WERI-Rb-1 (cell line): ENCODE measurements at places on chromosomes 4 and X.

DNA sequence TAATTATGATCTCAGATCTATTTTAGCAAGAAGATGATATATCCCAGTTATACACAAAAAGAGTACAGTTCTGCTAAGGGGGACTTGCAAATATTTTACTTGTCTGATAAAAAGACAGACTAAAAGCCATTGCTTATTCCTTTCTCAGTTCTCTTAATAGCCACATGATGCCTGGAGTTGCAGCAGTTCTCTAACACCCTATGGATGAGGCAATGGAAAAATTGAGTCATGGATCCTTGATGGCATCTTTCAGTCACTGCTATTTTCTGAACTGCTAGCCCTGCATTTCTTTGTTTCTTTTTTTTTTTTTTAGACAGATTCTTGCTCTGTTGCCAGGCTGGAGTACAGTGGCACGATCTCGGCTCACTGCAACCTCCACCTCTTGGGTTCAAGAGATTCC, 1956.7 kb downstream of the C4orf33 start:
- DNase-seq, result no peak

DNA sequence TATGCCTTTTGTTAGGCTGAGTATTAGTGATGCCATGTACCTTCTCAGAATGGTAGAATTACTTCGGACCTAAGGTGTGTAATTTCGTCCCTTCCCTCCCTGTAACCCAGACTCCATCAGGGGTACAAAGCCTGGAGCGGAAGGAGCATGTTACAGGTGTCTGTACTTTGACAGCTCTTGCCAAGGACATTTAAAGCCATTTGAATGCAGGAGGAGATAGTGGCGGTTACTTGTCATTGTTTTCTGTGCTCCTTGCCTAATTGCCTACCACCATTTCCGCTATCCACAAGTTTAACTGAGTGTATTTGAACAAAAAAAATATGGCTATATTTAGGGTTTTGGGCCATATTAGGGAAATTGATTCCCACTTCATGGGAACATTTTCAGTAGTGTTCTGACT, 1.8 kb downstream of the FNIP2 start:
- DNase-seq, result no peak

DNA sequence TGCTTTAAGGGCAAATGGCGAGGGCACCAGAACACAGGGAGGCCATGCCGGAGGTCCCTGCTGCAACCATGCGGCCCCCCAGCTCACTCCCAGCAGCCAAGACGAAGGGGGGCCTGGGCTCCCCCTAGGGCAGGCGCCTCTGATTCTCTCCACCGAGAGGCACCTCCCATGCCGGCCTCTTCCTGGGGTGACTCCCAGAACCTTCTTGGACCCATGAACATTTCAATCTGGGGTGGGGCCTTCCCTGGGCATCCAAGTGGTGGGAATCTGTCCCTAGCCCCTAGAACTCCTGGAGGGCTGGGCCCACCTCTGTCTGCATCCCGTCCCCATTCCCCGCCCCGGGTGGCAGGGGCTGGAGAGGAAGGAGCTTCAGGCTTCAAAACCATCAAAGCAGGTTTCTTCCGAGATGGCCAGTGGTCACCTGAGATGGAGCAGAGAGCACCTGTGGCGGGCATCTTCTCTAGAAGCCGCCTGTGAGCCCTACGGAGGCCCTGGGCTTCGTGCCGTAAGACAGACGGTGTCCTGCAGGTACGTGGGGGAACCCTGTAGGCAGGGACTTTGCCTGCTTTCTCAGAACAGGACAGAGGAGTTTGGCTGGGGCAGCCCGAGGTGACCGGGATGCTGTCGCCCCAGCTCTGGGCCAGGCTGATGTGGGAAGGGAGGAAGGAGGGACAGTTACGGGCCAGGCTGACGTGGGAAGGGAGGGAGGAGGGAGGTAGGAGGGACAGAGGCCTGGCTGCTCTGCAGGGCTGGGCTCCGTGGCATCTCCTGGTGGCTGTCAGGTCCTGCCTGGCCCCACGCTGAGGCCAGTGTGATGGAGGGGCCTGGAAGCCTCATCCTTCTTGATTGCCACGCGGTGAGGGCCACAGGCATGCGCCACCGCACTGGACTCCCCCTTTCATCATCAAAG, 6.8 kb upstream of the SLC25A6 start:
- DNase-seq, result no peak

- no peak for DNase-seq
Measured at GRCh38 chr4:47485768-47486167, 693 bp downstream of the ATP10D start.

DNA sequence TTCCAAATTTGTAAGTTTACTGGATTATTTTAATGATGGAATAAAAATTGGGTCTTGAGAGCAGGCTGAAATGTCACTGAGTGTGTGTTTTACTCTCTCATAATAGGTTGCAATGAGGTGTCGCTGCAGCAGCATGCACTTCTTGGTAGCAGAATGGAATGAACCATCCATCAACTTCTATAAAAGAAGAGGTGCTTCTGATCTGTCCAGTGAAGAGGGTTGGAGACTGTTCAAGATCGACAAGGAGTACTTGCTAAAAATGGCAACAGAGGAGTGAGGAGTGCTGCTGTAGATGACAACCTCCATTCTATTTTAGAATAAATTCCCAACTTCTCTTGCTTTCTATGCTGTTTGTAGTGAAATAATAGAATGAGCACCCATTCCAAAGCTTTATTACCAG, 2.6 kb downstream of the SAT1 start:
- no peak for DNase-seq

- DNase-seq, result no peak
Measured at GRCh38 chrX:144379156-144379555, 495.3 kb downstream of the UBE2NL start.

- DNase-seq, result no peak
Measured at GRCh38 chr4:184536881-184537248, 62.5 kb upstream of the IRF2 start.

DNA sequence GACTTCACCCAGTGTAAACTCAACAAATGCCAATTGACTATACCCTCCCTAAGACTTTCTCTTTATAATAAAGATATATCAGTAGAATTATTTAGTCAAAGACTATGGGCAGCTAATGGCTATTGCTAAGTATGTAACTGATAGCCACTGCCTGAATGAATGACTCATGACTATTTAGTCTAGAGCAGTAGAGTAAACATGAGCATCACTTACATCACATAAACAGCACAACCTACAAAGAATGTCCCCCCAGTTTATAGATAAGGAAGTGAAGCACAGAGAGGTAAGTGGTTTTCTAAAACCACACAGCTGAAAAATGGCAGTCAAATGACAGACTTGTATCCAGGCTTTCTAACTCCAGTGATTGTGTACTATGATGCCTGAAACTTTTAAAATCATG, 507.0 kb downstream of the PPARGC1A start:
- no peak for DNase-seq

DNA sequence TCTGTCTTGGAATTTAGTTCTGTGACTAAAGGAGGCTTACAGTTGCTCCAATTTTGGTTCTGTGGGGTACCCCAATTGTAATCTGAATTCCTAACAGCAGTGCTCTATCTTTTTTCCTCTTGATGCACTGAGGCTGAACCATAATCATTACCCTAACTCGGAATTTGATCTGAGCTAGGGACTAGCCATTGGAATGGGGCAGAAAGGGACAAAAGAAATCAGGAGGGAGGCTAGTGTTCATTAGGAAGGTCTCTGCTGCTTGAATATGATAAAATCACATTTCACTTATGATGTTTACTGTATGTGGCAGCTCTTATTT, 2.7 kb downstream of the KLF3 start:
- DNase-seq, result no peak

GRCh38 chr4:83067058-83067639, 32.2 kb downstream of the COPS4 start:
- no peak for DNase-seq

DNA sequence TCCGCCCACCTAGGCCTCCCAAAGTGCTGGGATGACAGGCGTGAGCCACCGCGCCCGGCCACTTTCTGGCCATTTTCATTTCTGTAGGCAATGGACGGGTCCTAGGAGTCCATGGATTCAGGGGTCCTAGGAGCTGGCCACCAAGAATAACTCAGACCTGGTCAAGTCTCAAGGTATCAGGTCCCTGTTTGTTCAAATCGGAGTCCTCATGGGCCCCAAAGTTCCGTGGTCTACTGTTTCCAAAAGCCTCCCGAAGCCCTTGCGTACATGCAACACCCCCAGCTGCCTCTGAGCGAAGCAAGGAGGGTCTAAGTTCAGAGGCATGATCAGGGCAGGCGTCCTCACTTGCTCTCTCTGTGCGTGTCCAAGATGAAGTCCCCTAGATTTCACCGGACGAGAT, 30.1 kb downstream of the P2RY8 start:
- DNase-seq, result no peak

- DNase-seq, result no peak
Measured at GRCh38 chrX:52082578-52082977, 13.6 kb upstream of the MAGED4B start.

DNA sequence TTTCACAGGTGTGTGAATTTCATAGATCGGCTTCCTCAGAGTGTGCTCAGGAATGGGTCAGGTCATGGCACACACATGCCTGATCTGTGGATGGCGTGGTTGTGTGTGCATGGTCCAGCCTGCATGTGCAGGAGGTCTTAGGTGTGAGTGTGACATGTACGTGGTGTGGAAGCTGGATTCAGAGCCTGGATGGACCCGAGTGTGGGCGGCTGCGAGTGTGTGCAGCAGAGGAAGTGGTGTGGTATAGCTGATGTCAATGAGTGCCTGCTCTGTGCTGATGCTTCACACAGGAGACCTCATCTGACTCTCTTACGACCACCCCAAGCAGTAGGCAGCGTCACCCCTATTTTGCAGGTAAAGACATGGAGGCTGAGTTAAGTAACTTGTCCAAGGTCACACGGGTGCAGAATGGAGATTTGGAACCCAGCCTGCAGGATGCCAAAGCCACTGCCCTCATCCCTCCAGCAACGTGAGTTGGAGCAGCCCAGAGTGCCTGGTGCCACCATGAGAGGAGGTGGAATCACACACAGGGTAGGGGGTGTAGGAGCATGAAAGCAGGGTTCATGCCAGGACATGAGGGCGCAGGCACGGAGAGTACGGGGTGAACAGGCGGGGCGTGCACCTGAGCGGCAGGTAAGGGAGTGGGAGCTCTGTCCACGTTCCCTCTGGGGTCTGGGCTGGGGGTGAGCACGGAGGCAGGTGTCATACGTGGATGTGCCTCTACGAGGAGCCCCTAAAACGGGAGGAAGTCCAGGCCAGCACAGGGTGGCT, 24.2 kb upstream of the C4orf50 start:
- no peak for DNase-seq

- DNase-seq, result no peak
Measured at GRCh38 chrX:123835661-123836371, 24.0 kb upstream of the XIAP start.

- DNase-seq, result no peak
Measured at GRCh38 chrX:9847071-9847470, 60.8 kb downstream of the SHROOM2 start.

DNA sequence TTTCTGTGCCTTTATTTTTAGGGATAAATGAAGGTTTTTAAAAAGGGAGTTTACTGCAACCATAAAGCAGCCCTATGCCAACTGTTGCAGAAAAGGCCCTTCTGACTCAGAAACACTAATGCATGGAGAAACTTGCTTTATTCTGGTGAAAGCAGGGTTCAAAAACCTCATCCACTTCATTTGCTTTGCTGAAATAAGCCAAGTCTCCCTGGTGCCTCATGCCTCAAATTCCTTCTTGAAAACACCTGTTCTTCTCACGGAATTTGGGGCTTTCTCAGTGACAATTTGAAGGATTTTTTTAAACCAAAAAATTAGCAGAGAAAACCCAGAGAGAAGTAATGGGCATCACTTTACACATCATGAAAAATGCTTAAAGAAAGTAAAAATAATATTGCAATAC, 349.0 kb downstream of the PCDH7 start:
- DNase-seq, result no peak

GRCh38 chrX:25548811-25549210, 533.0 kb upstream of the ARX start:
- DNase-seq, result no peak

- DNase-seq, result no peak
Measured at GRCh38 chr4:173699841-173700475, 169.9 kb upstream of the HAND2 start.

DNA sequence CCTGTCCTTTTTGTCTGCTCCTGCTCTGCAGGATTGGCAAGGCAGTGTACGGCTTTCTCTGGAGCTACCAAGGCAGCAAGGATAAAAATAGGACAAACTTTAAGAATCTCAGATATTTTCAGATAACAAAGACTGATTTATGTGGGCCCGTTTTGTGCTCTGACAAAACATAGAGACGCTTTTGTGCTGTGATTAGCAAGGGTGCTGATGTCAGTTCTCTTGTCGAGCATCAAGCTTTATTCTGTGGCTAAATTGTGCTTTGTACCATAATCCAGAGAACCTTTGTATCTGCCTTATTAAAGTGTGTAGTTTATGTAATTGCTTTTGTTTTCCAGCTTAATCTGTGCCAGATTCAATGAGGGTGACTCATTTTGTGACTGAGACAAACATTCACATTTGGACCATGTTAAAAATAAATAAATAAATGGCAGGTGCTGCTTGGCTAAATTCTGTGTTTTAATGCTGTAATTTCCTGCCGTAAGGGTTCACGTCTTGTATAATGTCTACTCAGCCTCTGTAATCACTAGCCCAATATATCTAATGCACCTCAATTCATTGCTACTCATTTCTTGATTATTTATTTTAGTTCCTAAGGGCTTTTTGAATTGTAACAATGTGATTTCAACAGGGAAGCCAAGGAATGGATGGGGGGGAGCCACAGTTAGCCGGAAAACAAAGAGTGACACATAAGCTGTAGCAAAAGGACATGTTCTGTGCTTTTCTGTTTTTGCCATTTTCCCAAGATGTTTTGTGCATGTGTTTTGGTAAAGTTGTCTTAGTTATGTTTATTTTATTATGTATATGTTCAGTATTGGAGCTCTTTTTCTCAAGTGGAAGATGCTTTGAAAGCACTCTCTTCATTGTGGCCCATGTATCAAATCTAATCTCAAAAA, 75.1 kb downstream of the GAB1 start:
- no peak for DNase-seq

GRCh38 chr4:152633118-152633517, 46.7 kb downstream of the TMEM154 start:
- DNase-seq, result no peak

- no peak for DNase-seq
Measured at GRCh38 chr4:6852582-6852981, 57.0 kb upstream of the TBC1D14 start.

GRCh38 chrX:153845195-153845594, 14.9 kb upstream of the PDZD4 start:
- DNase-seq, result no peak

DNA sequence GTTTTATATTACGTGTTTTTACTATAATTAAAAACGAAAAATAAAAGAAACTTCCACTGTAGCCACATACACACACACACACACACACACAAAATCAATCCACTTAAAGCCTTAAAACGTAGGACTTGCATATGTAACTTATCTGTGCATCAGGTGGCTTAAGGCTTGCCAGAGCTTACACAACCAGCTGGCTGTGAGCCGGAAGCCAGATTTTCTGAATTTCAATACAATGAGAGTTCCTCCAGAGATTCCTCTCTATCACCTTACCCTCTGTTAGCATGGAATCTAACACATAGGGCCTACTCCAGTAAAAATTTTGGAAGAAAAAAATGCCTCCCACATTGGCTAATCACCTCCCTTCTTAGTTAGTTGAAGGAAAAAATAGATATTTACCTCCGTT, 27.9 kb upstream of the SLITRK4 start:
- DNase-seq, result no peak
